NCI-H2029 (cell line): ENCODE measurements at places on chromosomes 2 and 18.

- DNase-seq = no peak
Observed at GRCh38 chr18:24112874-24113615, 25.8 kb upstream of the CABYR start.

GRCh38 chr2:216695401-216695821, at the start of gene IGFBP5:
IGFBP5 (minus strand) TSS chr2:216695549; CDS start chr2:216694775, 774 bp downstream.
- DNase-seq = peak; percentile 83

- DNase-seq = no peak
Observed at GRCh38 chr2:205025580-205026240, 480.4 kb downstream of the PARD3B start.

GRCh38 chr18:23958036-23958435, 56.5 kb upstream of the TTC39C start:
- DNase-seq = no peak

DNA sequence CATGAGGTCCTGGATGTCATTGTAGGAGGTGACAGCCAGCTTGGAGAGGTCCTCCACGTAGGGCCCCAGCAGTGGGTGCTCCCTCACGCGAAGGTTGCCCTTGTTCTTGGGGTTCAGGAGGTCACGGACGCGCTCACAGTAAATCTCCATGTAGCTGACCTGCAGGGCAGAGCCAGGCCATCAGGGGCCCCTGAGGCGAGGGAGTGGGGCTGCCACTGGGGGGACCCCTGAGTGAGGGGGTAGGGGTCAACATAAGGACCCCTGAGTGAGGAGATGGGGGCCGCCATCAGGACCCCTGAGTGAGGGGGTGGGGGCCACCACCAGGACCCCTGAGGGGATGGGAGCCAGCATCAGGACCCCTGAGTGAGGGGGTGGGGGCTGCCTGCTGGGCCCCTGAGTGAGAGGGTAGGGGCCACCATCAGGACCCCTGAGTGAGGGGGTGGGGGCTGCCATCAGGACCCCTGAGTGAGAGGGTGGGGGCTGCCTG, 33.6 kb downstream of the KIF1A start:
- DNase-seq = no peak

GRCh38 chr2:188851826-188852225, 122.3 kb upstream of the COL3A1 start:
- DNase-seq = no peak

GRCh38 chr2:227862227-227862740, 9.1 kb upstream of the DAW1 start:
- peak; percentile 22 for DNase-seq

GRCh38 chr2:118672571-118673158, 174.8 kb downstream of the EN1 start:
- no peak for DNase-seq

- peak; percentile 47 for DNase-seq
Observed at GRCh38 chr2:209424199-209424701, 403 bp downstream of the MAP2 start.

GRCh38 chr2:127122361-127123027, 15.5 kb upstream of the BIN1 start:
- DNase-seq = no peak

GRCh38 chr2:206260188-206261012, 14.1 kb upstream of the ZDBF2 start:
- no peak for DNase-seq

- DNase-seq = no peak
Observed at GRCh38 chr2:184351126-184351525, 247.2 kb upstream of the ZNF804A start.

DNA sequence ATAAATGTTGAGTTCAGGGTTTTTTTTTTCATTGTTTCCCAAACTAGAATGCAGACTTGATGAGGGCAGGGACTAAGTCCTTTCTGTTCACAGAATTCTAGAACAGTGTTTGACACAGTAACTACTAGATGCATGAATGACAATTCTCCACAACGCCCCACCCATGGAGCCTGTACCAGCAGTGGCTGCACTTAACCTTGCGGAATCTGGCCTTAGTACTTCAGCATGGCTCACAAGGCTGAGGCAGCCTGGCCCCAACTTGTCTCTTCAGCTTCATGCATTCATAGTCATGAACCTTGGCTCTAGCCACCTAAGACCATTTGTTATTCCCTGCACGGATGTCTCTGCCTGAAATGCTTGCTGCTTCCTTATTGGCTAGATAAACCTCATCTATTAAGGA, 29.5 kb upstream of the MSGN1 start:
- no peak for DNase-seq

DNA sequence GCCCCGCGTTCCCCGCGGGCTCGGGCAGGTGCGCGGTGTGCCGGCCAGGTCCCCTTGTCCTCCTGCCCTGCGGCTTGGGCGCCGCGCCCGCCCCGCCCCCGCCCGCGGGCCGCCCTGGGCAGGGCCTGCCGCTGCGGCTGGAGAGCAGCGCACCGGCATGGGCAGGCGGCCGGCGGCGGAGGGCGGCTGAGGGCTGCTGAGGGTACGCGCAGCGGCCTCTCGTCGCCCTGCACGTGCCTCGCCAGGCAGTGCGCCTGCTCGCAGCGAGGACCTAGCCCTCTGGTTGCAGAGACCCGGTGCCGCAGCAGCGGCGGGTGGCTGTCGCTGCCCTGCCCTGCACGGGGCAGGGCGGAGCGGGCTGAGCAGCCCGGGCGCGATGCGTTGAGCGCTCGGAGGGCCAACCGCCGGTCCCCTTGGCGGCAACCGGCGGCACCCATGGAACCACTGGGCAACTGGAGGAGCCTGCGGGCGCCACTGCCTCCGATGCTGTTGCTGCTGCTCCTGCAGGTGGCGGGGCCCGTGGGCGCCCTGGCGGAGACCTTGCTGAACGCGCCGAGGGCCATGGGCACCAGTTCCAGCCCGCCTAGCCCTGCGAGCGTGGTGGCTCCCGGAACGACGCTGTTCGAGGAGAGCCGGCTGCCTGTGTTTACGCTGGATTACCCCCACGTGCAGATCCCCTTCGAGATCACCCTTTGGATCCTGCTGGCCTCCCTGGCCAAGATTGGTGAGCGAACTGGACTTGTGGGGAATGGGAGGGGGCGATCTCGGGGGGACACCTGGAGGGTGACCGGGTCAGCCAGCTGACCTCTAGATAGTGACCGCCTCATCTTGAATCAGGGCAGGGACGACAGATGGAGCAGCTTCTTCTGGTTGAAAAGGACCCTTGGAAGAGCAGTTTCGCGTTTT, at the start of gene SLC9A2:
Gene SLC9A2, plus strand, starts transcription at position 140 of the 906 bp plus-strand sequence. Its CDS starts 296 bp downstream, at position 436.
- no peak for DNase-seq

DNA sequence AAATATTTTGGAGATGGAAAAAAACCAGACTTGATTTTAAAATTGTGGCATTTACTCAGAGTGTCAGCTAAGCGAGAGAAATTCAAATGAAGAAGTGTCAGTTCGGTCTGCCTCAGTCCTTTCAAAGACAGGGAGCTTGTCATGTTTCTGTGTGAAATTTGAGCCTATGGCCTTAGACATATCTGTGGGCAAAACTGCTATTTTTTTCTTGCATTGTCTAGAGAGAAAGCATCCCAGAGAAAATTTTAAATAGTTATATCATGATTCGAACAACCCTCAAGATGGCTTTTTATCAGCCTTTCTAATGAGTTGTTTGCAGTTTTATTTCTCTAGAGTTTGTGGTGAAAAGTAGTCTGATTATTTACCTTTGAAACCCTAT, 50.2 kb upstream of the KCNE4 start:
- no peak for DNase-seq

DNA sequence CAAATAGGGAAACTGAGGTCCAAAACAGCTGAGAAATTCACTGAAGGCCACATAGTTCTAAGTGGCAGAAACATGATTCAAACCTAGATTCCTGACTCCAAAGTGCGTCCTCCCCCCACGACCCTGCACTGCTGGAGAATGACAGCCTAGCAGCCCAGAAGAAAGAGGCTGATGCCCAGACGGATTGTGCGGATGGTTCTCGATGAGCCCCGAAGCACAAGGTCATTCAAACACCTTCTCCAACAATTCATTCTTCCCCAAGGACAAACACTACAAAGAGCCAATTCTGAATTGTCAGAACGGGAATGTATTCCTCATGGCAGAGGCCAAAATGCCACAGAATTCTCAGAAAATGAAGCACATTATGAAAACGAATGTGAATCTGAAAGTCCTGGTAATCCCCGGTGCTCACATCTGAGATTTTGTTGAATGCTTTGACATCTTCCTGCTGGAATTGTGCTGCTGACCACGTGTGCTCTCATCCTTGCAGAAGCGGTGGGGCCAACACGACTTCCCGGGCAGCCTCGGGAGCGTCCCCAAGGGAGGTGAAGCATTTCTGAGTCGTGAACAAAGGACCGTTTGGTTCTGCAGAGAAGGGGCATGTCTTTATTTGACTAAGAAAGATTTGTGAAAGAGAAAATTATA, 337.0 kb downstream of the EIPR1 start:
- DNase-seq = no peak

GRCh38 chr2:10883066-10883465, 28.7 kb upstream of the KCNF1 start:
- no peak for DNase-seq

- no peak for DNase-seq
Observed at GRCh38 chr2:173929441-173929840, 35.7 kb downstream of the SP3 start.
